ENCODE measurements at places on chromosomes 16 and 17.

DNA sequence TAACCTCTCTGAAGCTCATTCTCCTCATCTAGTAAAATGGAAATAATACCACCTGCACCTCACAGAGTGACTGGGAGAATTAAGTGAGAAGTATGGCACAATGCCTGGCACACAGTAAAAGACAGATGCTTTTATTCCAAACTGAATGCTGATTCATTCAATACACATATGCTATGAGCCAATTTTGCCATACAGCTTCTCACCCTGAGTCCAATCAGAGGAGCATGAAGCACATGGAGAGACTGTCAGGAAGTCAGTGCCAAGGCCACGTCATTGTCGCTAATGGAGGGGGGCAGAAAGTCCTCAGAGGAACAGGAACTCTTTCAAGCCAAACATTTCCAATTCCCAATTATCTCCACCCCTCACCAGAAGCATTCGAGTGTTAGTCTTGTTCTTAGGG, 11.6 kb downstream of the MKS1 start:
- DNase-seq, result no peak

- peak; percentile 98 for DNase-seq
Observed at GRCh38 chr17:48593840-48594537, 410 bp upstream of the HOXB5 start.

GRCh38 chr16:12771341-12771798, 32.3 kb downstream of the CPPED1 start:
- DNase-seq, result no peak

GRCh38 chr17:7843257-7843535, 9.2 kb downstream of the KDM6B start:
- DNase-seq, result no peak

- no peak for DNase-seq
Observed at GRCh38 chr17:4711661-4712181, 1.3 kb downstream of the ARRB2 start.
